A172 (cell line): ENCODE measurements at places on chromosomes 2 and 18. TPM values are rescaled to one million over a fixed set of nuclear protein-coding genes. Genes with fewer than 3 reads are reported as not detected.

SKOR2 gene
- total RNA-seq: not detected in 2 replicates

- DNase-seq: no peak
Measured at GRCh38 chr2:241182126-241182525, 6.4 kb upstream of the ANO7 start.

DNA sequence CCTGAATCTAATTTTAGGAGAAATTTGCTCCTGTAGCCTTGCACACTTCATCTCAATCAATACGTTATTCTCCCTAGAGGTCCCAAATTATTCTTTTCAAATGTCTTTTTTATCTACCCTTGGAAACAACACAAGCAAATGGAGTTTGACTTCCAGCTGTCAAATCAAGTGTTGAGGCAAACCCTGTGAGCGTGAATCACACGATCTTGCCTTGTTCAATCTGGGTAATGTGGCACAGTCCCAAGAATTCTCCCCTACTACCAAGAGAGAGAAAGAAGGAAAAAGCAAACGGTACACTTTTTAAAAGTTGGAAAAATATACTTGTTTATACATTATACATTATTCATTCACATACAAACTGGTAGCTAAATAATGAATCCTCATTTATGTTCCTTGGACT is 2035.3 kb upstream of the CELF4 start:
- DNase-seq: no peak

SCN9A gene
- total RNA-seq: 6.3 and 8.2 TPM in 2 replicates

CD302 gene
- 9.2 and 10.0 TPM in 2 replicates for total RNA-seq

GRCh38 chr2:26561918-26562810 is 79.0 kb downstream of the CIB4 start:
- no peak for DNase-seq

GRCh38 chr2:112782234-112782799 is 2.0 kb downstream of the IL1A start:
- no peak for DNase-seq
